ENCODE measurements at places on chromosomes 3 and 15.
A peak's percentile ranks its signal among the peaks of the same experiment; 100 is the strongest.

GRCh38 chr15:48559285-48559684, 86.2 kb downstream of the FBN1 start:
- DNase-seq: peak; percentile 25

- DNase-seq: peak; percentile 86
Measured at GRCh38 chr15:70488002-70488605, 275.3 kb downstream of the UACA start.

GRCh38 chr3:179603321-179603720, 1.1 kb downstream of the MRPL47 start:
- DNase-seq: no peak

GRCh38 chr3:189890496-189890895, 230.2 kb downstream of the P3H2 start:
- no peak for DNase-seq

- no peak for DNase-seq
Measured at GRCh38 chr3:184016169-184016570, 1.5 kb downstream of the ABCC5 start.

DNA sequence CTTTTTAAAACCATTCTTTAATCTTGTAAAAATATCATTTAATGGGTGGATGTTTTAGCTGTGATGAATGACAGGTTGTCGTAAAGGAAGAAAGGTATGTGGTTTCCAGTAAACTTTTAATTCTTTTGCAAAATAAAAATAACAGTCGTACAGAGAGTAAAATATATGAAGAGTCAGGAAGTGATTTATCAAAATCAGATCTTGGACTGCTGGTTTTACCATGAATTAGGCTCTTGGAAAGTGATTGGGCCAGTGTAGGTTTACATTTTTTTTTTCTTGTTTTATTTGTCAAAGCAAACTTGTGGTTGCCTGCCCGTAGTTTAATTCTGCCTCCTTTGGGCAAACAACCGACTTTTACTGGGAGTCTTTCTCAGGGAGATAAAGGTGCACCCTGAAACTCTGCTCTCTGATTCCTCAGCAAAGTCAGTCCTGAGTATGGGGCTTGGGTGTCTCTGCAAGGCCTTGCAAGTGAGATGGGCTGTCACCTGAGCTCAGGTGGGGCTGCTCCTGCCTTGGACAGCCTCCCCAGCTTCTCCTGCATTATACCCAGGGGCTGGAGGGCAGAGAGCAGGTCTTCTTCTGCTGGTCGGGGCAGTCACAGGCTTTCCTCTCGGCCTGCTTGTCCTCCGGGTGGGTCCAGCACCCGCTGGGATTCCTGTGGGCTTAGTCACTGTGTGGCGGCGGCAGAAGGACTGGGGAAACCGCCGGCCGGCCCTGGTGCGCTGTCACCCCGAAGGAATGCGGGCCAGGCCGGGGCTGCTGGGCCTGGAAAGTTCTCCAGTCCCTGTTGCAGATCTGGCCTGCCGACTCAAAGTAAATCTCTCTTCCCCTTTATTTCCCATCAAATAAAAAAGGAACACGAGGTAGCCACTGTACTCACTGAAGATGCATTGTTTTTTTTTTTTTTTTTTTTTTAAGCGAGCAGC, 79.0 kb downstream of the IGF1R start:
- DNase-seq: peak; percentile 86

DNA sequence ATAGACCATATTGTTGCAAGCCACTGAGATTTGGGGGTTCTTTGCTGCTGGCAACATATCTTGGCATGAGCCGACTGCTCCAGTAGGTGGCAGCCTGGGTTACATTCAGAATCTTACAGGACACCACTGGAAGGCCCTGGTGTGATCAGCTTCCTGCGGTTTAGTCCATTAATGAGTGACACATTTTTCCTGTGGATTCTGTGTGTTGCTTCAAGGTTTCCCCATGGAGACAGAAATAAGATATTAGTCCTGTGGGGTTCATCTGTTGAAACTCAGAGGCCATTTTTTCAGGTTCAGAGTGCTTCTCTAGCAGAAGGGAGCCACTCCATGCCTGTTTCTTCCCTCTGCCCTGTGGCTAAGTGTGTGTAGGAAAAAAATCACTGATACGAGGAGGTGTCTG, 116.2 kb downstream of the MFSD1 start:
- DNase-seq: peak; percentile 64

GRCh38 chr15:95825671-95826411, 504.7 kb upstream of the NR2F2 start:
- no peak for DNase-seq

- no peak for DNase-seq
Measured at GRCh38 chr3:134143828-134144401, 106.7 kb downstream of the RYK start.

GRCh38 chr3:178079966-178080365, 456.3 kb upstream of the KCNMB2 start:
- DNase-seq: no peak

DNA sequence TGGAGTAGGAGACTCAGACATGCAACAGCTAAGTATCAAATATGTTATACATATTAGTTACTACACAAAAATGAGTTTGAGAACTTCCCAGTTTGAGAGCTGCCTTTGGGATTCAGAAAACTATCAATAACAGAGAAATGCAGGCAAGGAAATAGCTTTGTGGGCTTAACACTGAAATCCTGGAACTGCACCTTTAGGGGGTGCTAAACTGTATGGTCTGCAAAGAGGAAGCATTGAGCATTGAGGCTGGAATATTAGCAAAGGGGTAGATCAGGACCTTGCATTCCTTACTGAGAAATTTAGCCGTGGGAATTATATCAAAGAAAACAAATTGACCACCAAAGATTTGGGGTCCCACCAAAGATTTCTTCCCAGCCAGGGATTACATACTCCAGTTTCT, 580.0 kb downstream of the ZNF385D start:
- peak; percentile 46 for DNase-seq

DNA sequence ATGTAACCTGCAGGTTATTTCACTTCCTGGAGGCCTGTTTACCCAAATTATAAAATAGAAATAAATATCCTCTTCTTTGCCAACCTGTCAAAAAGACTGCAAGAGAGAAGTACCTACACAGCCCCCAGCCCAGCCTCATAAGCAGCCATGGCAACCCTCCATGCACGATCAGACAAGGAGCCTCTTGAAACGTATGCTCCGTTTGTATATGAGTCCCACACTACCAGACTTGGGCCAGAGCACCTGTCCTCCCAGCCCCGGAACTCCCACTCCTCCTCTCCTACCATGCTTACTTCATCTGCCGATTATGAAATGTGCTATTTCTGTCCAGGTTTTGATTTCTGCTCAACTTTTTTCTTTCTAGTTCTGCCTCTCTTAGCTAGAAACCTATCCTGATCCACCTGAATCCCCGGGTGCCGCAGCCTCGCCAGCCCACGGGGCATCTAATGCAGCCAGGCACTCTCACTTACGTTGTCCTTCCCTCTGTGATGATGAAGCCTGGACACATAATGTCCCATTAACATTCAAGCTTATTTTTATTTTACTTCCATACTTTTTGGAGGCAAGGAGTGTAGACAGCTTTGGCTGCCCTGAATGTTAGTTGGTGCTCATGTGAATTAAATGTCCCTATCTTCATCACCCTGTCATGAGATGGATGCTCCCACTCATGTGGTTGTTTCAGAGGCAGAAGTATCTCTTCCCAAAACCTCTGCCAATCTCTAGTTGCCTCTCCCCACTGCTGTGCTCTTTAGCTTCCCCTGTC, 73.8 kb downstream of the MB21D2 start:
- no peak for DNase-seq

DNA sequence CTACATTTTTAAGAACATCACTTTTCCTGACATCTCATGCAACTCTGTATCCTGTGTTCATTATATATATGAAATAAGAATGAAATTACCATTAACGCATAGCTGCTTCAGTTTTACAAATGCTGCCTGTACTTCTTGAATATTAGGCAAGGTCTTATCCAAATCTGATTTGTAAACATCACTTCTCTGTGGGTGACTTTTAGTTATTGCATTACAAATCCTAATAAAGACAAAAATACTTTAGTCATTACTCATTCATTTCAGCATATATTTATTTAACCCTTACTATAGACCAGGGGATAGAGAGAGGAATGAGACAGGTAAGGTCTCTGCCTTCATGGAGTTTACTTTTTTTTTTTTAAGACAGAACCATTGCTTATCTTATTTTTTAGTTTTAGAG, 36.8 kb downstream of the MTMR10 start:
- no peak for DNase-seq

GRCh38 chr3:121995161-121996137, 26.6 kb downstream of the ILDR1 start:
- peak; percentile 80 for DNase-seq

- no peak for DNase-seq
Measured at GRCh38 chr15:43255376-43255775, 11.4 kb downstream of the TGM5 start.

- DNase-seq: no peak
Measured at GRCh38 chr3:70863049-70863448, 550.6 kb upstream of the MDFIC2 start.

DNA sequence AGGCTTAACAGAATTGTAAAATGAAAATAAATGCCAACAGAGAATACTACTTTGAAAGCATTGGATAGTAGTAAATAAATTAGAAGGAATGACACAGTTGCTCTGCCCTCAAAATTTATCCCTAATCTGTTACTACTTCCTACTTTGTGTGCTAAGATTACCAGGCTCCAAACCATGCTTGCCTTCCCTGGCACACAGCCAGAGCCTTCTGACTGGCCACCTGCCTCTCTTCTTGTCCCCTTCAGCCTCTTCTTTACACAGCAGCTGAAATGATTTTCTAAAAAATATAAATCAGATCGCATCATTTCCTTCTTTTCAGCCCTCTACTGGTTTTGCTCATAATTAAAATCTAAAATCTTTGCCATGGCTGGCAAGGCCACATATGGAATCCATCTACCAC, 334.1 kb downstream of the FHIT start:
- no peak for DNase-seq

GRCh38 chr3:17634201-17634600, 108.2 kb downstream of the TBC1D5 start:
- DNase-seq: no peak

- no peak for DNase-seq
Measured at GRCh38 chr3:34925851-34926250, 713.5 kb upstream of the ARPP21 start.

DNA sequence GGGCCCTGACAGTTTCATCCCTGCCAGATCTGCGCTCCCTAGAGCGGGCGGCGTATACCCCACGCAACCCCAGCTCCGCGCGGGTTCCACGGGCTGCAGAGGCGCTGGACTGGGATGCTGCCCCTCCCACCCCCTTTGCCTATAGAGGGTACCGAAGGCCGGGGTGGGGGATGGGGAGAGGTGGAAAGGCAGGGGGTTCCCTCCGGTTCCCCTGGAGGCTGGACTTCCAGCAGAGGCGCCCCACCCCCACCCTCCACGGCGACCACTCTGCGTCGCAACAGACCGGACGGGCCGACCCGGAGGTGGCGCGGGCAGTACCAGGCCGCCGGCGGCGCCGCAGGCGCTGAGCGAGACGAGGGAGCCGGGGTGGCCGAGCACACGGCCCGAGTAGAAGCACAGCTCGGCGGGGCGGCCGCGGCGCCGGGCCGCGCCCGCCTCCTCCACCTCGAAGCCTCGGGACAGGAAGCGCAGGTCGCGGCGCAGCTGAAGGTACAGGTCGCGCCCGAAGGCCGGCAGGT, 995 bp downstream of the ADAMTS17 start:
- peak; percentile 30 for DNase-seq

DNA sequence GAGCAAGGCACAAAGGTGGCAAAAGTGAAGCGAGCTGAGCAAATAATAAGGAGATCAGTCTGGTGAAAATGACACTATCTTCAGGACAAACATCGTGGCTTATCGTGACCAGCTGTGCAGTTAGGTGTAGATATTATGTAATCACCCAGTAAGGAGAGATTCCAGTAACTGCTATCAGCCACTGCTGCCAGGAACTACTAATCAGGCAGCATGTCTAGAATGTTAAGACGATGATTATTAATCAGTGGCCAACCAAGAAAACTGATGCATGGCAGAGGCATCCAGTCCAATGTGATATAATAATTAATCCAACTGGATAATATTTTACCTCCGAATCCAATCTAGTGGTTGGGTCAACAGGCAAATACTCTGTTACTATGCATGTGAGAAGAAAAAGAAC, 252.7 kb upstream of the ZPLD1 start:
- DNase-seq: no peak

DNA sequence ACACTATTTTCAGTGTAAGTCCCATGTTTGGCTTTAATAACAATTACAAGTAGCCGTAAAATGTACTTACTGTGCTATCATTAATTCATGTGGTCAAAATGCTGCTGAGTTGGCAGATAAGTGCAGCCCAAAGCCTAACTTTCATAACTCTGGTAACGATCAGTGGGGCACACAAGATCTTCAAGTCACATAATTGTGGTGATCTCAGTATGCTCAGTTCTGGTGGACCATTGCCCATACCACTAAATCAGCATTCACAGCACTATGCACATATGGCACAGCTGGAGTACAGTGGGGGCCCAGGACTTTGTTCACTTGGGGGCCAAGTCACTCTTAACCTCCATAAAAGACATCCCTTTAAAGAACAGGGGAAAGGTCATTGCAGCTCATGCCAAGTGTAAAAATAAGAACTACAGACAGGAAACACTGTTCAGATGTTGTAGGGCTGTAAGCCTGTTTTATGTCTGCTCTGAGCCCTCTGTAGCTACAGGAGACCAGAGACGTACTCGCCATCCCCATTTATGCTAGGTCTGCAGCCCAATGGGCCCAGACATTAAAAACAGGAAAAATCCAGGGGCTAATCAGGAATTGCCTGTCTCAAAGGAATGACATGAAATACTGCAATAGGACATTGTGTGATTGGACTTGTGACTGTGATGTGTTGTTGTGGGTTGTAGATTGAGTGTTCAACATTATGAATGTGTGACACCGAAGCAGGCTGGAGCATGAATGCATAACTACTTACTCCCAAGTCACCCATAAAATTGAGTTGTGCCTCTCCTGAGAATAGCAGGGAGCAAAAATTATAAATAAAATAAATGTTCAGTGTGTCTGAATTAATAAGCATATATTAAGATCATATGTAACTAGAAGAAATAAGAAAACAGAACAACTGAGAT, 282.5 kb upstream of the EPHA3 start:
- DNase-seq: no peak

- no peak for DNase-seq
Measured at GRCh38 chr3:97927704-97928103, 44.5 kb downstream of the RIOX2 start.

- DNase-seq: peak; percentile 10
Measured at GRCh38 chr3:50749822-50750221, 75.1 kb downstream of the DOCK3 start.

DNA sequence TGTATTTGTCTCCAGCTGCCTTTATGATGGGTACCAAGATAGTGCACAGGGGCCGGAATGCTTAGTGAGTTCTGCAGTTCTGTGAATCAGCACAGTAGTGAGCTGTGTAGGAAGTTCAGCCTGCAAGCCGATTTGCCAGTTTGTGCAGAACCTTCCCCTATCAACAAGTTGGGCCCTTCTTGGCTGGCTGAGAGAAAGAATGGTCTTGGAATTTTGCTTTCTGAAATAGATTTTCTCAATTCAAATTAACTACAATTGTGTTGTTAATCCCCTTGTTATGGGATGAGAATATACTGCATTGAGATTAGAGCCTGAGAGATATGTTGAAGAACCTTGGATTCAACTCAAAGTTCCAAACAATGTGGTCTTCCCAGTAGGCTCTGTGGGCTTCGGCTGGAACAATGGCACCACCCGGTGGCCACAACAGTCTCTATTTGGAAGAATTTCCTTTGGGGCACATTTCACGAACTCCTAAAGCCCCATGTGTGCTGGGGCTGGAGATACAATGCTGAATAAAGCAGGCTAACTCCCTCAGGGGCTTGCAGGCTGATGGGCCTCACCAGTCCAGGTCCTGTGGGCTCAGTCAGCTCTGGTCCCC, 59.1 kb downstream of the TRIM42 start:
- DNase-seq: peak; percentile 71

Measured in iPS-NIHi11 (cell line).